ENCODE measurements at places on chromosomes 7 and 10.

- DNase-seq, result no peak
These were observed 152.3 kb downstream of the CELF2 start for GRCh38 chr10:11169976-11170375.

GRCh38 chr7:131431289-131431688 lies 103.6 kb downstream of the MKLN1 start:
- DNase-seq, result no peak

DNA sequence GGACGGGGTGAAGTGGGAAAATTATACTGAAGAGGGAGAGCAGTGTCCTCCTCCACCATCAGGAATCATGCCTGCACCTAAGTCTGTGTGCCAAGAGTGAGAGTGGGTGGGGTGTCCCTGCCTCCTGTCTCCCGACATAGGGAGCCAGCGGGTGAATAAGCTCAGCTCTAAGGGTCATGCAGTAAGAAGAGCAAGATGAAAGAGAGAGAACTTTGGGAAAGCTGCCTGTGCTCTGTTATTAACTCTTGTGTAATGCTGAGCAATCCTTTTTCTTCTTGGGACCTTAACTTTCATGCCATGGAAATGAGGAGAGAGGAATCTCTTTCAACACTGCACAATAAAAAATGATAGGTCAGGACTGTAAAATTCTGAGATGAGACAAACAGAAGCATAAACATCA lies 7.9 kb upstream of the TCAF1 start:
- no peak for DNase-seq

DNA sequence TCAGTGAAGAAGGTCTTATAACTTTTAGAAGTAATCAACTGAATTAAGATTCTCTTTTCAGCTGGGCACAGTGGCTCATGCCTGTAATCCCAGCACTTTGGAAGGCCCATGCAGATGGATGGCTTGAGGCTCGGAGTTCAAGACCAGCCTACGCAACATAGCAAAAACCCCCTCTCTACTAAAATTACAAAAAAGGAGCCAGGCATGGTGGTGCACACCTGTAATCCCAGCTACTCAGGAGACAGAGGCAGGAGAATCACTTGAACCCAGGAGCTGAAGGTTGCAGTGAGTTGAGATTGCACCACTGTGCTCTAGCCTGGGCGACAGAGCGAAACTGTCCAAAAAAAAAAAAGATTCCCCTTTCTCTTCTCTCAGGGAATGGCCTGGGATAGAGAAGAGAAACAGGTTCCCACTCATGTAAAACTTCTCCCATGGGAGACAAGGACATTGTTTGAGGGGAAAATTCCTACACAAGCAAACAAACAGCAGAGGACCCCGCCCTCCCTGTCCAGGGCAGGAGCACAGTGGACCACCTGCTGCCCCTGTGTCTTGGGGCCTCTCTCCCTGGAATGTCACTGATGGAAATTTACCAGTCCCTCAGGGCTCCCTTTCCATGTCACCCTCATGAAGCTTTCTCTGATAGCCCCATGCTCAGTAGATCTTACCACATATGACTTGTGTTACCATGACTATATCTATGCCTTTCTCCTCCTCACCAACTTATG lies 5.6 kb downstream of the IL2RA start:
- DNase-seq, result no peak

GRCh38 chr10:2861632-2862210 lies 205.6 kb upstream of the PFKP start:
- no peak for DNase-seq

DNA sequence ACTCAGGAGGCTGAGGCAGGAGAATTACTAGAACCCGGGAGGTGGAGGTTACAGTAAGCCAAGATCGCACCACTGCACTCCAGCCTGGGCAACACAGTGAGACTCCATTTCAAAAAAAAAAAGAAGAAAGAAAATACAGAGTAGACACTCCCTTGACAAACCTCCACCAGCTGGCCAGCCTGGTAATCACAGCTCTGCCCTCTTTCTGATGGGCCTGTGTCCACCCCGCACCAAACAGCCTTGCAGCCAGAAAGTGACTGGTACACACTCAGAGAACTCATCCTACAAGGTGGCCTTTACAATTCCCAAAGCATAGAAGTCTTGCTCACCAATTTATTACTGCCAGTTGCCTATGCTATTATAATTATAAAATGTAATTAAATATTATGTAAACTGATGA lies 66.6 kb downstream of the COBL start:
- DNase-seq, result no peak

DNA sequence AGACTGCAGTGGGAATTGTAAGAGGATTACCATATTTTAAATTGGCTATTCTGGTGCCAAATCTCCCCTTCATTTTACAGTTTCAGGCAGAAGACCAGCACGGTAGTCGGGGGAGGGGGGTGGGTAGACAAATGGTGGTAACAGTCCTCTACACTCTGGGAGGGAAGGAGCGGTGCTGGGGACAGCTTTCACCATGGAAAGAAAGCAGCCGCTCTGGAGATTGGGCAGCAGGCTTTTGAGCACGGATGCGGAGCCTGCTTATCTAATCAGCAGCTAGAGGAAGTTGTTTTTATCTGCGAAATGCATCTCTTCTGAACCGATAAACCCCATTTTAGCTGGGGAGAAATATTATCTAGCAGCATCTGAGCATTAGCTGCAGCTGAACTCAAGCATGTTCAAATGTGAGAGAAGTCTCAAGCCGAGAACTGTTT lies 28.7 kb downstream of the IKZF1 start:
- DNase-seq, result peak; percentile 91

GRCh38 chr7:7639847-7640220 lies 718 bp upstream of the UMAD1 start:
- peak; percentile 61 for DNase-seq

DNA sequence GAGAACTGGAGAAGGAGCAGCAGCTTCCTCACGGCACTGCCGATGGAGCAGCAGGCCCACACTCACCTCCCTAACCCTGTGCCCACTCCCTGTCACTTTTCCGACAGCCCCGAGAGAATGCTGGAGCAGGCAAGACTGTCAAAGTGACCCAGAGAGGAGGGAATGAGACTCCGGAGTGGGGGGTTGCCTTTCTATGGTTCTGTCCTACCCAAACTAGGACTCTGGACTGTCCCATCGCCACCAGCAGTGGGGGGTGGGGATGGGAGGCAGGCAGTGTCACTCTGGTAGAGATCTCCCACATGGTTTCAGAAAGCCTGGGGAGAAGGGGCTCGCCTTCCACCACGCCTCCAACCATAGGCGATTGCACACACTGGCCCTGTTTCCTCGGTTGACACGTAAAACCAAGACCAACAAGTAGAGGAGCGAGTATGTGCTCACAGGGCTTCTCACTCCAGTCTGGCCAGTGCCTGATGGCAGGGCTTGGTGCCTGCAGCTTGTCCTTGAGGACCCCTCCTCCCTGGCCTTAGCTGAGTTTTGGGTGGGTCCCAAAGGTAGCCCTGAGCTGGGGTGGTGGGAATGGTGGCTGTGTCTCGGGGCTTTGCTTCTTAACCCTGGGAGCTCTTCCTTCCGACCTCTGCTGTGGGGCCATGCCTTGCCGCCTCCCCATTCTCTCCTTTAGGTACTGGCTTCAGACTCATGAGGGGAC lies 148.5 kb downstream of the PTPN20 start:
- no peak for DNase-seq

Measured in hematopoietic multipotent progenitor cell treated with erythropoietin and hydrocortisone succinate and interleukin-3 and kit ligand, for 4 days (in vitro differentiated cells).